ENCODE measurements at places on chromosomes 2 and 18. TPM values are rescaled to one million over a fixed set of nuclear protein-coding genes. Genes with fewer than 3 reads are reported as not detected.
A peak's percentile ranks its signal among the peaks of the same experiment; 100 is the strongest.

The CCBE1 gene
- 9.0 TPM for total RNA-seq

The IL36B gene
- not detected for total RNA-seq

The GFPT1 gene
- 20.4 TPM for total RNA-seq

The TRIM54 gene
- not detected for total RNA-seq

The CDH20 gene
- total RNA-seq = not detected

The RPRD1A gene
- total RNA-seq = 39.7 TPM

The TMEM169 gene
- total RNA-seq = 0.29 TPM

The PROKR1 gene
- total RNA-seq = not detected

The MREG gene
- 10.3 TPM for total RNA-seq

The GPR155 gene
- 3.8 TPM for total RNA-seq

The GTF2A1L gene
- total RNA-seq = 0.29 TPM

GRCh38 chr2:18093196-18093595 is 214.7 kb downstream of the KCNS3 start:
- DNase-seq = no peak

- DNase-seq = no peak
Measured at GRCh38 chr2:219243291-219243761, 1.9 kb downstream of the GLB1L start.

GRCh38 chr18:62585274-62586150 is 62.7 kb downstream of the ZCCHC2 start:
- no peak for DNase-seq

DNA sequence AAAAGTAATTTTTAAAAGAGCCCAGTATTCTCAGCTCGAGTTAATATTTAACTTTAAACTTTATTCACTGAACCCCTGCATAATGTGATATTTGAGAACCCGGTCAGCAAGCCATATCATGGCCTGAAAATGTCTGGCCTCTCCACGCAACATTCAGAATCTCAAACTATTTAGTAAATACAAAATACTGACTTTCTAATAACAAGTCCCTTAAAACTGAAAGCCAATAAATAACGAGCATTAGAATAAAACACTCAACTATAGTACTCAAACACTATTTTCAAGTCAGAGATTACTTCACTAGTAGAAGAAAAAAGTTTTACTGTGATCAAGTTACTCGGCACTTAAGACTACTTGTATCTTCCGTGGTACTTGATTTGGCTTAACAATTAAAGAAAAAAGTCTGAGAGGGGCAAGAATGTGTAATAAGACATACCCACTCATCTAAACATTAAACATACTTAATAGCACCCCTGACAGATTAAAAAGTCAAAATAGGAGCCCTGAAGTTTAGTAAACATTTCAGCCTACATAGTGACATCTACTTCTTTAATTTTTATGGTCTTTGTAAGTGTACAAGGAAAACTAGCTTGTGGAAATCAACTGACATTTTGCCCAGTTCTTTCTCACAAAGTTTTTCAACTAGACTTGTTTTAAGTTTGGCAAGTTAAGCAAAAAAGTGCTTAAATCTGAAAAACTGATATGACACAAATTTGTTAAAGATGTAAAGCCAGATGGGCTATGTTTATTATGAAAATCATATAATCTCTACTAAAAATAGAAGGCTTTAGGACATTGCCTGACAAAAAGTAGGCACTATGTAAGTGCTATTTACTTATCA is 38.2 kb downstream of the RTN4 start:
- no peak for DNase-seq

DNA sequence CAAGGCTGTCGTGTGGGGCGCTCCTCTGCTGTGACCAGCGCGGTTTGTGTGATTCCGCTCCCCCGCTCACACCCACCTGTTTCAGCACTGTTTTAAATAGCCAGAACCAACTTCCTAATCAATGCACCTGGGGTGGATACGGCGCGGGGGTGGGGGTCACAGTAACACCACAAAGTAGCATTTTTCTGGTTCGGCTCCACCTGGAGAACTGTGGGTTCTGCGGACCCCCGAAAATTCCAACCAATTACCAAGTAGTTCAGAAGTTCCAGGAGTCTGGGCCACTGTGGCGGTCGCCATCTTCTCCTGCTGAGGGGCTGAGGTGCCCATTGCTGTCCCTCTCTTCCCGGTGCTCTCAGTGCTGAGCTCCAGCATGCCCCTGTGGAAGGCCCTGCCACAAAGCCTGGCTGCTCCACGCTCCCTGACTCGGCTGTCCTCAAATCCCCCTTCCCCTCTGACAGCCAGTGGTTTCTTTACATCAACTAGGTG is 79.4 kb downstream of the GFPT1 start:
- DNase-seq = no peak

DNA sequence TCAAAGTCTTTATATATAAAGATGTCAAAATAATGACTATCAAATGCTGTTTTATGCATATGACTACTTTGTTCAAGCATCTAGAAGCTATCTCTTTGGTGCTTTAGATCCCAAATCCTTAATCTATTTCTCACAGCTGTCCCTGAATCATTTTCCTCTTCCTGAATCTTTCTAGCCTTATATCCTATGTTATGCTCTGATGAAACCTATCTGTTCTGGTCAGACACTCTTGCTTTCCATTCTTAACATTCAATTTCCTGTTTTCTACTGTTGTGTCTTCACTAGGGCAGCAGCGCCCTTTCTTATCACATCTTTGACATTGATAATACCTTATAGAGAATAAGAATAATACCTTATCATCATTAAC is 6.3 kb upstream of the PARD3B start:
- no peak for DNase-seq

GRCh38 chr2:133123904-133124303 is 444.4 kb downstream of the NCKAP5 start:
- no peak for DNase-seq

- DNase-seq = no peak
Measured at GRCh38 chr18:69365658-69366057, 35.0 kb upstream of the DOK6 start.

- no peak for DNase-seq
Measured at GRCh38 chr18:48947092-48947491, 3.7 kb downstream of the SMAD7 start.

GRCh38 chr18:7921938-7922587 is 354.9 kb downstream of the PTPRM start:
- peak; percentile 80 for DNase-seq

GRCh38 chr2:127418300-127419111 is at the start of gene PROC:
PROC (plus strand) TSS chr2:127418427; CDS start chr2:127419943, 1,516 bp downstream.
- DNase-seq = no peak

DNA sequence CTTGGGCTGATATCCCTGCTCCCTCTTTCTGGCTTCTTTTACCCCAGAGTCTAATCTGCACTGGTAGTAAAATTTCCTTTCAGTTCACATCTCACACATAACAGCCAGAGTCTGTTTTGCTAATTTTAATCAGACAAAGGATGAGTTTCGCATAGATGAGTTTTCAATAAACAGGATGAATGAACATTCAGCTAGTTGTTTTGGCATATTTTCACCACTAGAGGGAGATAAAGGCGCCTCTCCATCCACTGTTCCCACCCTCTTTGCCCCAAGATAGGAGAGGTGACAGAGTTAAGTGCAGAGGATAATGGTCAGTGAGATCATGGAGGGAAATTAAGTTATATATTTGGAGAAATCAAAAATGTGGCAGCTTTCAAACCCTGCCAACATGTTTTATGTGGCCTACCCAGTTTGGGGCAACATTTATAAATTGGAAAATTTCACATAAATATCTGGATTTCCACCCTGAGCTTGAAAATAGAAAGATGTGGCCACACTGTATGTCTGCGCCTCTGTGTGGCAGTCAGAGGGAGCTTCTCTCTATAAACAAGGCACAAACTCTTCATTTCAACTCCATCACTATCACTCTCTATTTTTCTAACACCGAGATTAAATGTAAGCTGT is 48.5 kb upstream of the DTNA start:
- peak; percentile 31 for DNase-seq

GRCh38 chr2:182368996-182369395 is 57.8 kb downstream of the PDE1A start:
- DNase-seq = no peak

DNA sequence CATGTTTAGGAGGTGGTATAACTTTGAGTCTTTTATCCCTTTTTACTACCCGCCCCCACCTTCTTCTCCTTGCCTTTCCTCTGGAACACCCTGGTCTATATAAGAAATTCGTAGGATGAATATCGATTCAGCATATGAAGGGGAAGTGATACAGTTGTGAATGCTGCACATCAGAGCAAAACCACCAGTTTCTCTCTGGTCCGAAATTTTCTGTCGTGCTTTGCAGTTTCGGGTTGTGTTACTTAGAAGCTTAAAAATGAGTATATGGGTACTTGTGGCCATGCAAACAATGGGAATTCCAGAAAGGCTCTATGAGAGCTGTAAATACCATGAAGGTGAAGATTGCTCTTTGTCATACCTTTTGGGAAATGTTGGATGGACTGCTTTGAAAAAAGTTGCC is 60.6 kb downstream of the DAW1 start:
- no peak for DNase-seq

DNA sequence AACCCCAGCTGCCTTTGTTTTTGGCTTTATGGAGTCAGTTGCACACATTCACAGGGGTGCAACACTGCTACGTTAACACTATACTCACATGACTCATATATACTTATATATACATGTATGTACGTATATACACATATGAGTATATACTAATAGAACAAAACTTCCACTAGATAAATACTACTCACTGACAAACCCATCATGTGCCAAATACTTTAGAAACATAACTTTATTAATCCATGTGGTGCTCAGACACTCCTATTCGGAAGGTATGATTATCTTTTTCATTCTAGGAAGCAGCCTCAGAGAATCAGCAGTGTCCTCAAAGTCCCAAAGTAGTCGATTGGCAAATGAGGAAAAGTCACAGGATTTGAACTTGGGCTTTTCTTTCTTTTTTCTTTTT is 7.9 kb downstream of the PMAIP1 start:
- DNase-seq = no peak

DNA sequence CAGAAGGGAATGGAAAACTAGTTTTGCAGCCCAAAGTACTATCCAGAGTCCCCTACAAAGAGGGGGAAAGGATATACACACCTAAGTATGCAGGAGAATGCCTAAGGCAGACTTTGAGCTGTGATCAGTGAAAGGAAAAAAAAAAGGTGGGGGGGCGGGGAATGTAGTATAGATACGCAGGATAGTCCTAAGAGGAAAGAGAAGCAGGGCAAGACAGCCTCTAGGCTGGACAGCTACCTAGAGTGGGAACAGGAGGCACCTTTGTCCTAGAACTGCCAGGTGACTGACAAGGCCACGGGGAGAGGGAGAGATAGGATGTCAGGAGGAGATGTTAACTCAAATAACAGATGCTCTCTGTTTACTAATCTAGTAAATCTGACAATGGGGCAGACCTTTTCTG is 6.0 kb downstream of the REEP1 start:
- DNase-seq = no peak

Measured in glomerular endothelial cell (primary cell).